ENCODE measurements at places on chromosomes 16 and 17. TPM values are rescaled to one million over a fixed set of nuclear protein-coding genes. Genes with fewer than 3 reads are reported as not detected.

- peak; percentile 78 for DNase-seq
Measured at GRCh38 chr17:29005936-29006511, at the start of gene SEZ6. SEZ6 (minus strand) TSS chr17:29006033; CDS start chr17:29005869, 164 bp downstream.

GRCh38 chr17:39744075-39744835, 6.5 kb downstream of the GRB7 start:
- no peak for DNase-seq

DNA sequence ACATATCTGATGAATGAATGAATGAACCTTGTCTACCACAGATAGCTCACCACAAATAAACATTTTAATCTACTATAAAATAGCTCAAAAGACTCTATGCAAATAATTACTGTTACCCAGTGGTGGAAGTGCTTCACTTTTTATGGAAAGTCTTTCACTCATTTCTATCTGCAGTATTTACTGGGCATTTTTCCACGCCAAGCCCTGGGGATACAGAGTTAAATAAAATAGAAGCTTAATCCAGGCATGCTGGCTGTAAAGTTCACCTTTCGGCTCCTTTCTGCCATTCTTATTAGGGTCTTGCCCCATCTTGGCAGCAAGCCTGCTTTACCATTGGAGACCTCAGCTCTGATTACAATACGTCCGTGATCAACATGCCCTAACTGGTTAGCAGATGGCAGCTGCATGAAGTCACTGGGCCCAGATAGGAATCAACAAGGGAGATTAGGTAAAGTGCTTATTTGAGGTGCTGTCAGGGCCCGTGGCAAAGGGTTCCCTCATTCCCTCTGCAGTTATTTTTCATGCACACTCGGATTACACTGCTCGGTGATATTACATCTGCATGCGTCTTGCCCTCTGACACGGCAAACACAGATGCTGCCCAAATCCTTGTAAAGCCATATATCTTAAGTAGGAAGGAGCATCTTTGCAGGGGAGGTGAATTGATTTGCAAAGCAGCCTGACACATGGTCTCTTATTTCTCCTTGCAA, 648.9 kb downstream of the WWOX start:
- DNase-seq: no peak

GRCh38 chr17:76585649-76586593, at the start of gene ST6GALNAC2:
ST6GALNAC2 (minus strand) TSS chr17:76585860; CDS start chr17:76585808, 52 bp downstream.
- peak; percentile 47 for DNase-seq

DNA sequence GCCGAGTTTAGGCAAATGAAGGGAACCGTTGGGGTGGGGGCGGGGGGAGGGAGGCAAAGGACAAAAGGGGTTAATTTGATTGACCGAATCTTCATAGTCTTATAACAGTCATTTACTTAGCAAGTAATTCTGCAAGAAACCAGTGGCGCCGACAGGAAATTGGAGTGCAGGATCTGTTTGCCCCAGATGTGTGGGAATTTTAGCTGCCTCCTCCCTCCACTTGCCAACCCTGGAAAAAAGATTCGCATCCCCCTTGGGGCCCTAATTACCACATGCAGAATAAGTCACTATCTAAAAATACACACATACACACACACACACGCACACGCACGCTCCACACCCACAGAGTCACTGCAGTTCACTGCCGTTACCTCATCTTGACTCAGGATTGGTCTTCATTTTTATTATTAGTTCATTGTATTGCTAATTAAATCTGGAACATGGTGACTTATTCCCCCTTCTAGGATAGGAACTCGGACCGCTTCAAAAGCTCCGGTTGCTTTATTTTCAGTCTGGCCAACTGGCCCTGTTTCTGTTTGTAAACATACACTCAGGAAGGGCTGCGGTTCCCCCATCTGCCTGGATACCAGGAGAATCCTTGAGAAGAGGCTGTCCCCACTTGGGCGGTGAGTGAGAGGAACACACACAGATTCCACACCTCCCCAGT, 241.6 kb upstream of the SALL1 start:
- DNase-seq: no peak

GRCh38 chr16:68993885-68994284, 111.6 kb upstream of the HAS3 start:
- no peak for DNase-seq

The MYOCD gene
- polyA plus RNA-seq: 17.1 TPM

DNA sequence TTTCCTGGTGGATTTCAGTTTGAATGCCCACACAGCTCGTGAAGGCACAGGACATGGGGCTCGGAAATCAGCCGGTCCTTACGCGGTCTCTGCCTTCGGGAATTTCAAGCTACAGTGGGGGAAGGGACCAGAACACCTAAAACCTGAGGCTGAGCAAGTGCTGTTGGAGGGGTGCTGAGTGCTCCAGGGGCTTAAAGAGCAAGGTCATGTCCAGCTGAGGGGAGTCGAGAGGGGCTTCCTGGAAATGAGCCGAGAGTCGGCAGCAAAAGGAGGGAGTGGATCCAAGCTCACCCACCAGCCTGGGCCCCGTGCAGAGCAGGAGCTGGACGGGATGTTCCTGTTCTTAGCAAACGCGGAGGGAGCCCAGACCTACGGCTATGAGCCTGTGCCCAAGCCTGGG, 73.2 kb upstream of the RPL38 start:
- no peak for DNase-seq

DNA sequence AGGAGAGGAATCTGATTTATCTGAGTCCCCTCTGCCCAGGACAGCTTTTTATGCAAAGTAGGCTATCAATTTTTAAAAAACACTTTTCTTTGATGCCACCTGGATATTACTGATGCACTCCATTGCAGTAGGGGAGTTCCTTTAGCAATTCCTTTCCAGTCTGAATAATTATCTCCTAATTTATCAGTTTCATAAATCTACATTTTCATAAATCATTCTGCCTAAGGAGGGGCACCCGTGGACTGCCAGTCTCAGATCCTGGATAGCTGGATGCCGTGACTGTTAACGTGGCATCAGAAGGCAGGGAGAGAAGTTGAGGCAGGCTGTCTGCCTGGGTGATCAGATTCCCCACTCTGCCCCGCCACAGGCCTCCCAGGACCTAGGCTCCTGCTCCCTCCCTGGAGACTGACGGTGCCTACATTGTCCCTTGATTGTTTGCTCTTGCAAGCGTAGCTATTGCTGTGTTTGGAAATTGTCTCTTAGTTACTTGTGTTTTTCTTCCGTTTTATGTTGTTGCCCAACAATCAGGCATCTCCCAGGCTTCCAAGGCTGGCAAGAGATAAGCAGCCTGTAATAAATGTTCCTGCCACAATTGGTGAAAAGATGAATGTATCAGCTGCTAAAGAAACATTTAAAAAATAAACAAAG, 75.2 kb downstream of the KATNIP start:
- DNase-seq: peak; percentile 78

DNA sequence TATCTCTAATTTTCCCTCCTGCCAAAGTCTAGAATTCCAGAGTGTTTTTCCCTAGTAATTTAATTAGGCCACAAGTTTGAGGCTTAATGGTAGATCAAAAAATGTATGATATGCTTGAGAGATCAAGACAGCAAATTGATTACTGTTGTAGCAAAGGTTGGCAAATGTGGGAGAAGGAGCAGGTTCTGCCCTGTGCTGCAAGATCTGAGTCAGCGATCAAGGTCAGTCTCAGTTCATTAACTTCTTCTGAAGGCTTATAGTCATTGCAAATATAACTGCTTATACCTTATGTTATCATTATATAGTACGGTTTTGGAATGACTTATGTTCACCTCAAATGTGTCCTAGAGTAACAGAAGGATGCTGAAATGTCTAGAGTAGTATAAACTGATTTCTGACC, 231.1 kb upstream of the TBX2 start:
- DNase-seq: no peak

The PSMD11 gene
- 78.6 TPM for polyA plus RNA-seq

DNA sequence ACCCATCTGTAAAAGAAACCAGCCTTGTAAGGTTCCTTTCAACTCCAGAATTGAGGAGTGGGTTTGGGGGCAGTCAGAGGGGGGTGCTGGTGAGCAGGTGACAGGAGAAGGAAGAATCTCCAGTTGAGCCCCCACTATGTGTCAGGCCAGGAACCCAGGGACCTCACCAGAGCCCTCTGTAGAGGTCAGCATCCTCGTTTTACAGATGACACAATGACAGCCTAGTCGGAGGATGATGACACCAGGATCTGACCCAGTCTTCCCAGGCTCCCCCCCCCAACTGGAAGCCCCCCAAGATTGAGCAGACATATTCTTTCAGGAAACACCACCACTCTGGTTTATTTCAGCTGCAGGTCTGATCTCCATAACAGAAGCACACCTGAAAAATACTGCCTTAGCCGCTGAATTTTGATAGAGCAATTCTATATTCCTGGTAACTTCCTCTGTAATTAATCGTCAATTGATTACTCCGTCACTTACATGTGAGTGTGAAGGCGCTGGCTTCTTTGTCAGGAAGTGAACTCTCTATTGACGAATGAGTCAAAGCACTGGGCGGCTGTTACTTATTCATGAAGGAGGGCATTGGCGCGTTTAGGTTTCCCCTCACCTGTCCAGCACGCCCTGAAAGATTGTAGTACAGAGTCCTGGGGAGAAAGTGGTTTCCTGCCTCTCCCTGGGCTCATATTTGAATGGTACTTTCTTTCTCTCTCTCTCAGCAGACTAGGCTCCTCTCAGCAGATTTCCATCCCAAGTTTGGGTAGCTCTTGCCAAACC, 21.2 kb downstream of the SOCS3 start:
- DNase-seq: no peak

All from right lung (tissue), 10 donors.